ENCODE measurements at places on chromosomes 12 and 14.

GRCh38 chr12:69994724-69995173, 169.7 kb downstream of the MYRFL start:
- no peak for DNase-seq

DNA sequence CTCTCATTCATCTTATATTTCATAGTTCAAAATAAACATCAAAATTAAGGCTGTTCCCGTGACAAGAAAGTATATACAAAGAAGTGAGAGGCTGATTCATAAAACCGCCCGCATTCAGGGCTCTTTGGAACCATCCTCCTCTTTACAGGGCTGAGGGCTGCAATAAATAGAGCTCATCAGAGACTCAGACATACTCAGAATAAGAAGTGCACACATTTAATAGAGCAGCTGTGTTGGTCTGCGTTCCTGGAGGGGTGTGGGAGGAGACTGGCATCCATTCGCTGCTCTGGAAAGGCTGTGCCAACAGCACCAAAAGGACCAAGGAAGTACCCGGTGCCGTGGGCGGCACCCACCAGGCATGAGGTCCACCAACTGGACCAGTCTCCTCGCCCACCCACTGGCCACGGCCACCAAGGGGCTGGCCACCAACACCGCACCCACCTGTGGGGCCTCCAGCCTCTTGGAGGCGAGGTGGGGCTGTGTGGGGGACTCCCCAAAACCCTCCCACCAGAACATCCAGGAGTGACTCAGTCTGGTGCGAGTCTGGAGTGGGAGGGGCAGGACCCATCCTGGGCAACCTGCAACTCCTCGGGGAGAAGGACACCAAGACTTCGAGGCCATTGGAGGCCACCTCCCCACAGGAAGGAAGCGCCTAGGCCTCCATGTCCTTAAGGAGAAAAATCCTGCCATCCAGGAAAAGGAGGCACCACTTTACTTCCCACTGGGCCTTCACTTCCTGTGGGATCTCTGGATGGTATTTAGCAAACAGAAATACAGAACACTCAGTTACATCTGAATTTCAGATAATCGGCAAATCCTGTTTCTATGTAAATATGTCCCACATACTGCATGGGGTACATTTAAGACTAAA, 32.7 kb downstream of the VCPKMT start:
- no peak for DNase-seq

- DNase-seq, result no peak
Observed at GRCh38 chr14:102854091-102854703, 68.3 kb upstream of the AMN start.

DNA sequence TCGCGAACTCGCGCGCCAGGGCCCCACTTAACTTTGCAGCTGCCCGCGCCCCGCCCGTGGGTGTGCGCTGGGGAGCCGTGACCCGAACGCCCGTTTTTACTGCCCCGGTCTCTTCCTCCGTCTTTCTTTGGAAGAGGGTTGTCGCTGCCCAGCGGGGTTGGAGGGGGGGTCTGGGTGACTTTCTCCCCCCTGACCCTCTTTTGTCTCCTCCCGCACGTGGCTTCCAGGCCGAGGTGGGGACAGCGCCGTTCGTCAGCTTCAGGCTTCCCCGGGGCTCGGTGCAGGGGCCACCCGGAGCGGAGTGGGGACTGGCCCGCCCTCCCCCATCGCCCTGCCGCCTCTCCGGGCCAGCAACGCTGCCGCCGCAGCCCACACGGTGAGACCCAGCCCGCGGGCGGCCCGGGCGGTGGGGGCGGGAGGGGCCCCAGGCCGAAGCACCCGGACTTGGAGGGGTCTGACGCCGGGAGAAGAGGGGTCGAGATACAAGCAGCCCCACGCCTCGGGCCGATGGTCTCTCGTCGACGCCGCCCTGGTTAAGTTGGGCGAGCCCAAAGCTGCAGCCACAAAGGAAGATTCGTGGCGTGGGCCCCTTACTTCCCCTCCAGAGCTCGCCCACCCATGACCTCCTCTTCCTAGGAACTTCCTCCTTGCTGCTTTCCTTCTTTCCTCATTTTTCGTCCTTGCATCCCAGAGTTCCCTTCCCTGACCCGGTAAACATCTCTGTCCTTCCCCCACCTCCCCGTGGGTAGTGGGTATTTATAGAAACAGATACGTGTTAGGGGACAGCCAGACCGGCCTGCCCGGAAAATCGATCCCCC, 1.2 kb downstream of the DYRK2 start:
- no peak for DNase-seq

DNA sequence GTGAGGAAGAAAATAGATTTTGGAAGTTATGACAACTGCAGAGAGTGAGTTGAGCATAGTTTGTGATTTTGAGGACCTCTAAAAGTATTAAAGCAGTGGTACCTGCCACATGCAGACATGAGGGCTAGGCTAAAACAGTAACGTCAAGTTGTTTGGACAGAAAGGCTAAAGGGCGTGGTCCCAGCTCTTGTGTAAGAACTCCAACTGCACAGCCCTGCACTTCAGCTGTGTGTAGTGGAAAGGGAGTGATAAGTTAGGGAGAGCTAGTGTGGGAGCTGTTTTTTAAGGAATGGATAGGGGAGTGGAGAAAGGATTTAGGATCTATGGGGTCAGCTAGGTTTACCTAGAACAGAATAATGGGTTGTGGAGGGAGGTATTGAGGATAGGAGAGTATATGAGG, 39.5 kb downstream of the TESPA1 start:
- DNase-seq, result no peak

DNA sequence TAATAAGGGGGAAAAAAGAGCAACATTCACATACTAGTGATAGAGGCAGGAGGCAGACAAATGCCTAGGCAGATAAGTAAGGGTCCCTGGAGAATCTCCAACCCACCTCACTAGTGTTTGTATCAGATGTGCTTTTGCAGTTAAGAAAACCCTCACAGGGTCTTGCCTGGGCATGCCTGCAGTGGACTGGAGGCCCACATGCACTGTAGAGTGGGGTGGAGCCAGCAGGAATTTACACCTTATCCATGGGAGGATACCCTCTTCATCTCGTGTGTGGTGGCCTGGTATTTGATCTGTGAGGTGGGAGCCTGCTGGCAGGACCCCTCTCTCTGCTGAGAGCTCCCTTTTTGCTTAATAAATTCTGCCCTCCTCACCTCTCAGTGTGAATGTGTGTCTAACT, 238.0 kb upstream of the SLC16A7 start:
- DNase-seq, result no peak

GRCh38 chr14:89851106-89851505, 103.4 kb downstream of the EFCAB11 start:
- DNase-seq, result no peak

- DNase-seq, result no peak
Observed at GRCh38 chr12:53971686-53972085, 1.2 kb upstream of the HOXC11 start.

GRCh38 chr12:106141452-106141851, 2.7 kb upstream of the NUAK1 start:
- DNase-seq, result no peak

DNA sequence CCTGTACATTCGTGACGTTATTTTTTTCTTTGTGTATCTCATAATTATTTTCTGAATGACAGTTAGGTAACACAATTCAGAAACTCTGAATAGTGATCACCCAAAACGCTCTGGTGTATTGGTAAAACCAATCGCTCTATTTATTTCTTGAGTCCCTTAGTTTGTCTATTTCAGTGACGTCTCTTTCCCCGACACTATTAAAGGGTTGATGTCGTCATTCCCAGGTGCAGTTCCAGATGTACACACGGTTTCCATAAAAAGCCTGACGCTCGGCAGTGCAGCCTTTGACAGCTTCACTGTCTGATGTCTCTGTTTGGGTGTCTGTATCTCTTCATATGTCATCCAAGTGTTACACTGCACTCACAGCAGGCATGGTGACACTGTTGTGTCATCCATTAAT, 701.4 kb downstream of the TMEM121 start:
- no peak for DNase-seq

GRCh38 chr12:96225044-96225855, 31.1 kb downstream of the ELK3 start:
- DNase-seq, result no peak

- DNase-seq, result no peak
Observed at GRCh38 chr14:26526137-26526536, 71.7 kb downstream of the NOVA1 start.

DNA sequence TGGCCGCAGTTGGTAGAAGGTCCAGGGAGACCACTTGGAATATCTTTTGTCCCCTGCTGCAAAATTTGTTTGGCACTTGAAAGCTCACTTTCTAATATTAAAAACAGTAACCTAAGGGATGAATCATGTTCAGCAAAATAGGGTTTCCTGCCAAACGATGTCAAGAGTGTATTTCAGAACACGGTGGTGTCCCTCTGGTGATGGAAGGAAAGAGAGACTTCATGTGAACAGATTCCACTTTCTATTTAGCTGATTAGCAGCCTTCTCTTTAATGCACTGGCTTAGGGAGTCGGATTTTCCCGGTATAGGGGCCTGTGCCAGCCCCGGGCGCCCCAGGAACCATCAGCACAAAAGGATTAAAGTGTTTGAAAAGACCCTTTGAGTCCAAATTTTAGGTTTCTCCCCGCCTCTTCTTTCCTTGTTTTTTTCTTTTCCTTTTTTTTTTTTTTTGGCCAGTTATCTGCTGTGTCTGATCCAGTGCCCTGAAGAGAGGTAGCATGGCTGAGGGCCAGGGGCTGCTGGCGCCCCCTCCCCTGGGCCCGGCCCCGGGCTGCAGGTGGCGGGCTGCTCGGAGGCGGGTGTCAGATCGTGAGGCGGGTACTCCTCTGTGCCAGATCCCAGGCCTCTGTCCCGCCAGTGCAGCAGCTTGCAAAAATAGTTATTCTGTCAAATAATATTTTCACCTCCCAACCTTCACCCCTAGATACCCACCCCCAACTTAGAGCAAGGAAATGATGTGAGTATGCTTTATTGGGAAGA, 88.3 kb downstream of the TESC start:
- DNase-seq, result no peak

DNA sequence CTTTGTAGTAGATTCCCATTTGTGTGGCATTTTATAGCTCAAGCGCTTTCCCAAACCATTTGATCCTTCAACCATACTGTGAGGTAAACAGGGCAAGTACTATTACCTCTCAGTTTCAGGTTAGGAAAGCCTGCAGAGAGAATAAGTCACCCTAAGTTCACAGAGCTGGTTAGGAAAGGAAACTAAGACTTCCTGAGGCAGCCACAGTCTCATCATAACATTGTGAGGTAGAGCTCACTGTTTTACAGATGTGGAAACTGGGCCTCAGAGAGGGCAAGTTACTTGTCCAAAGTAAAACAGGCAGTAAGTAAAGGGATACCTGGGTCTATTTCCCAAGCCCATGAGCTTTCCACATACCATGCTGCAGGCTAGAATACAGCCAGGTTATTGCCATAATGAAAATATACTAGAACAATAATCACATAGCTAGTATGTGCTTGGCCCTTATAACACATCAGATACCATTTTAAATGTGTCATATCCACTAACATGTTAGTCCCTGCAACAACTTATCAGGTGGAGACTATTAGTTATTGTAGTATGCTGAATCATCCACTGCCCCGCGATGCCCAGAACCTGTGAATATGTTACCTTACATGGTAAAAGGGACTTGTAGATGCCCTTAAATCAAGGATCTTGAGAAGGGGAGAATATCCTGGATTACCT, 150.9 kb upstream of the GRIP1 start:
- no peak for DNase-seq

GRCh38 chr12:53192531-53193021, 11.9 kb upstream of the CSAD start:
- DNase-seq, result no peak

DNA sequence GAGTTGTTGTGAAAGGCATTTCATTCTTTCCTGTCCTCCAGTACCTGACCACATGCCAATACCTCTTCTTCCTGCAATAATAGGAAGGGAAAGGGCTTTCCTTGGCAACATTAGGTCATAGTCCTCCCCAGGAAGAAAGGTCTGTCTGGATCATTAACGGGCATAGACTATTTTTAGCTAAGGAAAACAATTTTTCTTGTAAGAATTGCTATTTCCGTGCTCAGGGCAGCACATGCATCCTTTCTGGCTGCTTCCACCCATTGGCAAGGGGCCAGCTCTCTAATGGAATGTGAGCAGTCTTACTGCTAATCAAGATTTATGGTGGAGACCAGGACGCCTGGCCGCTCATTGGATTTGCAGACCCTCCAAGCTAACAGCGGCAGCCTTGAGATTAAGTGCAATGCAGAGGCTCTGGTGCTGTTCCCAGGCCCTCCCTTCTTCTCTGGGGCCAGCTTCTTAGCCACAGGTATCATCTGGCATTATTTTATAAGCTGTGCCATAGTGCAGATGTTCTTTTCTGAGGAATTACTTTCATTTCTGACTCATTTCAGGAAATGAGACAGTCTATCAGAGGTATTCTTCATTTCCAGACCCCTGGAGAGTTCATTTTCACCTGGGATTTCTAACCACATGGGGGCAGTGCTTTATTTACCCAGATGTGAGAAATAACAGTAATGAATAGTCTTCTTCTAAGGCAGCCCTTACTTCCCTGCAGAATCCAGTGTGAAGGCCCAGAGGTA, 52.9 kb downstream of the ANO6 start:
- peak; percentile 84 for DNase-seq

DNA sequence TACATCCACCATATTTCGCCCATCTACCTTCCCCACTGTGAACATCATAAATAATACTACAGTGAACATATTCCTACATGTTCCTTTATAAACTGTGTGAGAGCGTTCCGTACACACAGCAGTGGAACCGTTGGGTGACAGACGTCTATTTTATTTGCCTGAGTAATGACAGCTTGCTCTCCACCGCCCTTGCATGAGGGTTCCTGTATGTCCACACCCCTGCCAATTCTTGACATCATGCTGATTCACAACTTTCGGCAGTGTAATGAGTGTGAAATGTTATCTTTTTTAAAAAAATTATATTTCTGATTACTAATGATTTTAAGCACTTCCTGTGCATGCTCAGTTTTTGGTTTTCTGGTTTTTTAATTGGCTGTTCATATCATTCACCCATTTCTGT, 4.3 kb upstream of the RAD52 start:
- no peak for DNase-seq

DNA sequence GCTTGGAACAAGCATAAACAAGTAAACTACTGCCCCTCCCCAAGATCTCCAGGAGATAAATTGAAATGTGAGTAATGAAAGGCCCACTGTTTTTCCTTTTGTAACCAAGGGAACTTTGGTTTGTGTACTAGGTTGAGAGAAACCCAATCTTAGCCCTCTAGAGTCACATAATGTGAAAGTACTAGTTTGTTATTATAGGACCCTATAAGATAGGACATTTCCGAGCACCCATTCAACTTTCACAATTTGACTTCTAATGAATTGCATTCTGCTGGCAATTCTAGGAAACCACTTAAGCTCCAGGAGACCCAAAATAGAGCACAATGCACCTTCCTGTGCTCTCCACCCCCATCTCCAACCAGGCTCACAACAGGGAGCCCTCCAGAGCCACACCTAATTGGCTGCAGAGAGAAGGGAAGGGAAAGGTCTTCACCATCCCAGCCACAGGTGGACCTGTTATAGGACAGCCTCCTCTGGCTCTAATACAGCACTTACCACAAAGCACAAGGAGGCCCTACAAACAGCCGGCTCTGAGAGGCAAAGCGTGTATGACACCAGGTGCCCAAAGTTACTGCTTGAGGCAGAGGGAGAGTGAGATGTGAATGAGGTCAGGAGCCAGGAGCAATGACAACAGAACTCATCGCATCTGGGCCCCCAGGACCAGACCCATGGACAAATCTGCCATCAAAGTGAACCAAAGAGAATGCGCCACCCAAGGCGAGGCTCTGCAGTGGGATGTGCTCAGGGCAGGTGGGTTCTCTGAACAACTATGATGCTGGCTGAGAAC, 163.3 kb upstream of the NTF3 start:
- DNase-seq, result no peak

Measured in astrocyte of the cerebellum (primary cell).